ENCODE measurements at places on chromosomes 3 and 15. TPM values are rescaled to one million over a fixed set of nuclear protein-coding genes. Genes with fewer than 3 reads are reported as not detected.

Gene SKOR1
- 1.4 TPM for total RNA-seq

Gene CHRNA7
- not detected for total RNA-seq

Gene LRRC3B
- not detected for total RNA-seq

Gene CCDC39
- total RNA-seq = not detected

Gene LRTM1
- total RNA-seq = not detected

Gene NRG4
- total RNA-seq = not detected

Gene ARNT2
- total RNA-seq = not detected

Gene SPATA12
- total RNA-seq = not detected

Gene WDR72
- not detected for total RNA-seq

GRCh38 chr15:31306426-31307269, 20.0 kb upstream of the KLF13 start:
- H3K27ac ChIP-seq = peak overlapping the region; percentile 86
- no peak overlapping the region for H3K4me3 ChIP-seq
- H3K4me1 ChIP-seq = peaks cover 65% of the 10 kb centered on the region
- no peaks in the 10 kb centered on the region for H3K36me3 ChIP-seq

GRCh38 chr3:167008791-167009190, 371.3 kb downstream of the ZBBX start:
- no peaks in the 10 kb centered on the region for H3K36me3 ChIP-seq
- no peak overlapping the region for H3K4me3 ChIP-seq
- no peak for DNase-seq
- H3K4me1 ChIP-seq = no peaks in the 10 kb centered on the region
- no peak overlapping the region for H3K27ac ChIP-seq

DNA sequence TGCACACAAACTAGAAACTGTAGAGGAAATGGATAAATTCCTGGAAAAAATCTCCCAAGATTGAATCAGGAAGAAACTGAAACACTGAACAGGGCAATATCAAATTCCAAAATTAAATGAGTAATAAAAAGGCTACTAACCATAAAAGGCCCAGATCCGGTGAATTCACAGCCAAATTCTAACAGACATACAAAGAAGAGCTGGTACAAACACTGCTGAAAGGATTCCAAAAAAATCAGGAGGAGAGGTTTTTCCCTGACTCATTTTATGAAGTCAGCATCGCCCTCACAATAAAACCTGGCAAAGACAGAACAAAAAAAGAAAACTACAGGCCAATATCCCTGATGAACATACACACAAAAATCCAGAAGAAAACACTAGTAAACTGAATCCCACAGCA, 462.4 kb upstream of the THBS1 start:
- no peak overlapping the region for H3K4me3 ChIP-seq
- no peak for DNase-seq
- H3K27me3 ChIP-seq = peaks cover 20% of the 10 kb centered on the region

- no peak overlapping the region for H3K27ac ChIP-seq
- H3K4me1 ChIP-seq = no peaks in the 10 kb centered on the region
- no peaks in the 10 kb centered on the region for H3K27me3 ChIP-seq
- no peak for DNase-seq
Observed at GRCh38 chr3:5498981-5499380, 311.5 kb downstream of the EDEM1 start.

GRCh38 chr15:62822228-62822627, 220.3 kb upstream of the TPM1 start:
- DNase-seq = no peak
- H3K27me3 ChIP-seq = peaks cover 9% of the 10 kb centered on the region
- no peak overlapping the region for H3K27ac ChIP-seq
- no peaks in the 10 kb centered on the region for H3K4me1 ChIP-seq

- no peak for DNase-seq
- H3K27ac ChIP-seq = no peak overlapping the region
- H3K27me3 ChIP-seq = peaks cover 19% of the 10 kb centered on the region
- H3K36me3 ChIP-seq = no peaks in the 10 kb centered on the region
- H3K4me3 ChIP-seq = no peak overlapping the region
Observed at GRCh38 chr15:55740981-55741832, 1.7 kb downstream of the PRTG start.

GRCh38 chr3:59268170-59268569, 218.3 kb upstream of the CFAP20DC start:
- H3K36me3 ChIP-seq = peaks cover 11% of the 10 kb centered on the region
- H3K4me1 ChIP-seq = no peaks in the 10 kb centered on the region

GRCh38 chr15:62254137-62254934, 89.3 kb upstream of the C2CD4B start:
- no peaks in the 10 kb centered on the region for H3K36me3 ChIP-seq
- DNase-seq = no peak
- H3K4me3 ChIP-seq = no peak overlapping the region
- no peaks in the 10 kb centered on the region for H3K4me1 ChIP-seq

DNA sequence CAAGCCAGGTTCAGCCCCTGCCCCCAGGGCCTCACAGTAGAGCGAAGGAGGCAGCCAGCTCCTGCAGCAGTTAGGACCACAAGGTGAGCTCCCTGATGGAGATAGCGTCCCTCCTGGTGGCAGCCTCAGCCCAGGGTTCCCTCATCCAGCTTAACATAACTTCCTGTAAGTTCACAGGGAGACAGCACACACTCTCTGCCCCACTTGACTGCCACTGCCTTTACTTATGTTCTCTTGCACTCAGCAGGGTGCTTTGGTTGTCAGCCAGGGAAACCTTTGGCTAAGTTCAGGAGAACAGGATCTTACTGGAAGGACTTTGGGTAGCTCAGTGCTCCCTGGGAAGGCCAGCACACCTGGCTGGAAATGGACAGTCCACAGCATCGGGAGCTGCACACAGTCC, 10.9 kb downstream of the KBTBD13 start:
- peaks cover 7% of the 10 kb centered on the region for H3K4me1 ChIP-seq
- no peaks in the 10 kb centered on the region for H3K36me3 ChIP-seq
- peaks cover 7% of the 10 kb centered on the region for H3K27me3 ChIP-seq
- H3K4me3 ChIP-seq = no peak overlapping the region

GRCh38 chr3:102979682-102980354, 545.0 kb downstream of the ZPLD1 start:
- DNase-seq = no peak
- H3K36me3 ChIP-seq = no peaks in the 10 kb centered on the region

GRCh38 chr15:62665449-62665848, 377.1 kb upstream of the TPM1 start:
- H3K4me3 ChIP-seq = no peak overlapping the region
- no peaks in the 10 kb centered on the region for H3K4me1 ChIP-seq
- no peaks in the 10 kb centered on the region for H3K36me3 ChIP-seq
- no peak for DNase-seq
- peaks cover 2% of the 10 kb centered on the region for H3K27me3 ChIP-seq

DNA sequence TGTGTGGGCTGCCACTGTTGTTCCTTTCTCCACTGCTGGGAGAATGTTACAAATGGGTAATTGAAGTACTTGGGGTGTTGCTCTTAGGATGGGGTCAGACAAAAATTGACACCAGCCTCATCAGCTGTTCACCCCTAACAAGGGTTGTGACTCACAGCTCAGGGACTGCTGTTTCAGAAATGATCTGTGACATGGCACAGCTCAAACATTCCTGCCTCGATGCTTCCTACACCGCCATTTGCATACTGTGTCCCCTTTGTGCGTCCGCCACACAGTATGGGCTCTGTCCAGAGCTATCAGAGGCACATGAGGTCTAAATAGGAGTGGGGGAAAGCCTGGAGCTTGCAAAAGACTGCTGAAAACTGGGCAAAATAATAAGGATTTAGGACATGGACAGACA, 43.9 kb downstream of the CCNL1 start:
- H3K4me3 ChIP-seq = no peak overlapping the region
- no peaks in the 10 kb centered on the region for H3K36me3 ChIP-seq
- DNase-seq = no peak

- no peak overlapping the region for H3K4me3 ChIP-seq
- no peaks in the 10 kb centered on the region for H3K36me3 ChIP-seq
- no peaks in the 10 kb centered on the region for H3K4me1 ChIP-seq
- no peak for DNase-seq
- H3K27ac ChIP-seq = no peak overlapping the region
Observed at GRCh38 chr3:8529738-8530525, 28.3 kb downstream of the LMCD1 start.

- no peak overlapping the region for H3K27ac ChIP-seq
- DNase-seq = no peak
- H3K27me3 ChIP-seq = no peaks in the 10 kb centered on the region
- no peaks in the 10 kb centered on the region for H3K36me3 ChIP-seq
Observed at GRCh38 chr3:13115991-13116390, 42.8 kb upstream of the IQSEC1 start.

- H3K4me3 ChIP-seq = no peak overlapping the region
- H3K27ac ChIP-seq = no peak overlapping the region
- H3K27me3 ChIP-seq = no peaks in the 10 kb centered on the region
- DNase-seq = no peak
- no peaks in the 10 kb centered on the region for H3K4me1 ChIP-seq
Observed at GRCh38 chr3:175464362-175464761, 605.2 kb downstream of the NAALADL2 start.

DNA sequence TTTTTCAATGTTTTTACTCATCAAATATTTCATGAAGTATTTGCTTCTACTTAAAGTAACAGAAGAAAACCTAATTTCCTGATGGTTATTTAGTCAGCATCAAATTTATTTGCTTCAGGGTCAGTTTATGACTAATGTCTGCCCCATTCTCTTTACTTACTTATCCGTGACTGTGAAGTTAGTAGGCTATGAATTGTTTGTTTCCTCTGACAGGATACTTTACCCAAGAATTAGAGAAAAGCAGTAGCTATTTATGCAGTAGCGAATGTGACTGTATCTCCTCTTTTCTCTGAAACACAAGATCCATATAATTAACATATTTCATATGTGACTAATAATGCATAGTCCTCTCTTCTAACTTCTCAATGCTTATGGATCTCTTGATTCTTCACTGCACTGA, 329.9 kb upstream of the ROBO1 start:
- H3K36me3 ChIP-seq = no peaks in the 10 kb centered on the region
- no peaks in the 10 kb centered on the region for H3K4me1 ChIP-seq
- no peak overlapping the region for H3K27ac ChIP-seq
- no peak overlapping the region for H3K4me3 ChIP-seq
- H3K27me3 ChIP-seq = no peaks in the 10 kb centered on the region
- no peak for DNase-seq

GRCh38 chr3:155130001-155130400, 49.9 kb downstream of the MME start:
- H3K36me3 ChIP-seq = no peaks in the 10 kb centered on the region
- no peak overlapping the region for H3K4me3 ChIP-seq
- H3K4me1 ChIP-seq = no peaks in the 10 kb centered on the region

GRCh38 chr15:50864873-50865272, 43.6 kb upstream of the AP4E1 start:
- no peak overlapping the region for H3K27ac ChIP-seq
- peaks cover 1% of the 10 kb centered on the region for H3K27me3 ChIP-seq
- DNase-seq = no peak
- no peak overlapping the region for H3K4me3 ChIP-seq
- H3K36me3 ChIP-seq = no peaks in the 10 kb centered on the region
